ENCODE measurements at places on chromosomes 6 and 20.

DNA sequence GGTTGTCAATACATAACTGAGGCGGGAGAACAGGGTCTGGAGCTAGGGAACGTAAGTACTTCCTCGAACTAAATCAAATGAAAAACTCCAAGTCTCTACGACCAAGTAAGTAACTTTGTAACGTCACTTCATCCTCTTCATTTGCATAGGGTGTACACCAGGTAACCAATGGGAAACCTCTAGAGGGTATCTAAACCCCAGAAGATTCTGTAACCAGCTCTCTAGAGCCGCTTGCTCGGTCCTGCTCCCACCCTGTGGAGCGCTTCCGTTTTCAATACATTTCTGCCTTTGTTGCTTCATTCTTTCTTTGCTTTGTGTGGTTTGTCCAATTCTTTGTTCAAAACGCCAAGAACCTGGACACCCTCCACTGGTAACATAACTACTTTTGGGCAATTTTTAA is 133.5 kb upstream of the TMEM170B start:
- DNase-seq = no peak

DNA sequence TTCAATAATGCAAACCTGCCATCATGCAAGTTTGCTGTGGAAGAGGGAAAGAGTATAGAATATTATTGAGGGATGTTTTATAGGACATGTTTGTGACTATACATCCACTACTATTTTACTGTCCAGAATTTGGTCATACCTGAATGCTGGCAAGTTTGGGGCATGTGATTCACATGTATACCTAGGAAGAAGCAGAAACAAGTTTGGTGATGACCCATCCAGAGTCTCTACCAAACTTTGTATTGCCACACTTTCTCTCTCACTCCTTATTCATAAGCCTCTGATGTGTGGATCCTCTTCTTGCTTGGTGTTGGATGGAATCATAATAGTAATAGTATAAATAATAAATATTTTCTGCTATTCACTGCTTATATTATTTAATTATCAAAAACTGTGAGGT is 108.5 kb upstream of the FLRT3 start:
- DNase-seq = no peak

GRCh38 chr6:134451529-134451928 is 133.6 kb upstream of the SGK1 start:
- no peak for DNase-seq

- no peak for DNase-seq
Observed at GRCh38 chr20:8601542-8601912, 467.4 kb upstream of the PLCB4 start.

DNA sequence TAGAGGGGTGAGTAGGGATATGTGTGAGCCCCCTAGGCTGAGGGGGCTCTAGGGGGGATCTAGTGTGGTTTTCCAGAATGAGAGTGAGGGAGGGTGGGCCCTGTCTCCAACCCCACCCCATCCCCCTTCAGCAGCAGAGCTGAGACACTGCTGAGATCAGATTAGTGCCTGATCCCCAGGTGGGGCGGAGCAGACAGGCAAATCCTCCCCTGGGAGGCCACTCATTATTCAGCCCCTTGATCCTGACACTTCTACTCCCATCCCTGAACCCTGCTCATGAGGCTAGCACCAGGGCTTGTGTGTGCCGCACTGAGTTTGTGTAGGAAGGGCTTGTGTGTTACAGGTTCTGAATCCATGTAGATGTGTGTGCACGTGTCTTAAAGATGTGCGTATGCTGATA is 42.5 kb downstream of the SPDEF start:
- no peak for DNase-seq

- DNase-seq = peak; percentile 97
Observed at GRCh38 chr20:50029697-50030461, 47.1 kb downstream of the SNAI1 start.

GRCh38 chr6:150142670-150143515 is at the start of gene PPP1R14C:
TSS of gene PPP1R14C (plus strand) at chr6:150143044. CDS start at chr6:150143193, 149 bp downstream.
- no peak for DNase-seq

GRCh38 chr6:103356531-103356930 is 1503.2 kb downstream of the HACE1 start:
- no peak for DNase-seq

- DNase-seq = peak; percentile 65
Observed at GRCh38 chr6:147204060-147204785, at the start of gene STXBP5. TSS of gene STXBP5 (plus strand) at chr6:147204417. CDS start at chr6:147204533, 116 bp downstream.

- no peak for DNase-seq
Observed at GRCh38 chr6:43729537-43729936, 40.5 kb upstream of the VEGFA start.

GRCh38 chr6:111921103-111921502 is 47.9 kb upstream of the FYN start:
- DNase-seq = no peak

DNA sequence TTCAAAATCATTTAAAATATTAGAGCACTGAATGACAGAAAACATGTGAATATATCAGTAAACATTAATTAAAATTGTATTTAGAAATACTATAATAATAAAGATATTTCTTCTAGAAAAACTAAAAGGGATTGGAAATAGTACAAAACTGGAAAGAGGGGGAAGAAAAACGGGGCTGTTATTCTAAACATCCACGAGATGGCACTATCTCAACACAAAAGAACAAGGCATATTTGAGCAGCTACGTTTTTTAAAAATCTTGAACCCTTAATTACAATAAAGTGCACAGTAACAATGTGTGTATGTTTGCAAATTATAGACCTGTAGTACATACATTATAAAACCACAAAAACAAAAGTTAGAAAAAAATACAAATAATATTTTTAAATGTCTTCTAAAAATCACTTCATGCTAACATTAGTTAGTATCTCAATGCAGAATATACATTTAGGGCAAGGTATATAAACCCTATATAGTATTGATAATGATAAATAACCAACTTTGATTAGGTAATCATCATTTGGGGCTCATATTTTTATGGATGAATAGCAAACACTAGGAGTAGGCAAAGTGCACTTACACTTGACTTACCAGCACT is 42.5 kb upstream of the PNISR start:
- peak; percentile 26 for DNase-seq

DNA sequence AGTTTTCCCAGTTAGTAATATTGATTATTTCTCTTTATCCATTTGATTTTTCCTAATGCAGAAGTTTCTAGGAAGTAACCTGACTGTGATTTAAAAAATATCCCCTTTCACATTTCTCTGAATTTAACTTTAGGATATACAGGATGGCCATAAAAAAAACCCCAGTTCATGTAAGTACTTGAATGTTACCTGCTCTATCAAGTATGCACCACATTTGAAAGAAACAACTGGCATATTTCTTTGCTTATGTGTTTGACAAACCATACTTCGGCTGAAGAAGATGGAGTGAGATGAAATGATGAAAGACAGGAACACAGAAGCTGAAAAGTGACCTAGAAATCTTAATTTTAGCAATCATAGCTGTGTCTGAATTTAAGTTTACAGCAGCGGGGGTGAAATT is 374.0 kb upstream of the NOX3 start:
- no peak for DNase-seq

DNA sequence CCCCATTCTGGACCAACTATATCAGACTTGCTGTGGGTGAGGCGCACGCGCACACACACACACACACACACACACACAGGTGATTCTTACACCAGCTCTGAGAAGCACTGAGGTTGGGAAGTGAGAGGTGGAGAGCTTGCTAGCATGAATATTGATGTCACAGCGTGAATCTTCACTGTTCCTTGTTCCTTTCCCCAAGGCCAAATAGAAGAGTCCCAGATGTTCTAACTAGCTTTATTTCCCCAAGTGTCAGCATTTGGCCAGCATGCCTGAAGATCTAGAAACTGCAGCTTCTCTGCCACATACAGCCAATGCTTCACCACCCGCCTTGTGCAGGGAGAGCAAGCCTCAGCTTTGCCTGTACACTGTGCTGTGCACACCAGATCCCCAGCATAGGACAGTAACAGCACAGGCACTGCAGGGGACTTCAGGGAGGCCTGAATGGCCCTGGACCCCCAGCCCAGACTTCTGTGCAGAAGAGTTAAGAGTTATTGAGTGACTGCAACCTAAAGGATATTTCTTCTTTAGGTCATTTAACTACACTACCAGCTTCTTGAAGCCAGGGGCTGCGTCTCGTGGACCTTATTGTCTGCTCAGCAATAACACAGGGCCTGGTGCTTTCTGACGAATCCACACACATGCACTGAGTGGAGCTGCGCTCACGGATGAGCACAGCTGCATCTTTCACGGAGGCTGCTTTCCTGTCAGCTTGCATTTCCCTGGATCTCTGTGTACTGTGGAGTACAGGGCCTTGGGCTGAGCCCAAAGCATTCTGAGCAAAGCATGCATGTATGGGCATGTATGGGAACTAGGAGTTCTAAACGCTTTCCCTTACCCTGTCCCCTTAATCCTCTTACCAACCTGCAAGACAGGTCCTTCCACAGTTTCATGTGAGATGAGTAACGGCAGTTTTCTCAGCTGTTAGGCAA is 13.9 kb upstream of the CD93 start:
- no peak for DNase-seq

DNA sequence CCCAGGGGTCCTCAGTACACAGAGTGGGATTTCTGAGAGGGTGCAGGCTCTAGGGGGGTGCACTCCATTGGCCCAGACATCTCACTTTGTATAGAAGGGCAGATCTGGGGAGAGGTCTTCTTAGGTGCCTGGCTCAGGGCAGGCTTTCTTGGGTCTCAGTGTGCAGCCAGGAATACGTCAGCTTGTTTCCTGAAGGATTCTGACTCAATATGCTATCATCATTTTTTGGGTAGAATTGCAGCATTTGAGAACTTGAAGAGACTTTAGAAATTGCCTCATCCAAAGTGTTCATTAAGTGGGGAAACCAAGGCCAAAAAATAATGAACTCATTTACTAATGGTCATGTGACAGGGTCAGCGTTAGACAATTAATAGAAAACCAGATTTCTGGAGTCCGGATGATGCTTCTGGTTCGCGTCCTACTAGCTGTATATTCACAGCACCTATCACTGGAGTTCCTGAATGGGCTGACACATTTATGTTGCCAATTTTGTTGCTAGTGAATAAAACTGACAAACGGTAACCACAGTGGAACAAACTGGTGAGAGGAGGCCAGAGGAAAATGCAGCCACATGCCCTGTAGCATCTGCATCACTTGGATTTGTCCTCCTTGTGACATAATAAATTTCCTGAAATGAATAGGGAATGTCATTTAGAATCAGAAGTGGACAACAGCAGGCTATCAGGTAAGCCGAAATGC is 238.9 kb downstream of the TBC1D7 start:
- no peak for DNase-seq

DNA sequence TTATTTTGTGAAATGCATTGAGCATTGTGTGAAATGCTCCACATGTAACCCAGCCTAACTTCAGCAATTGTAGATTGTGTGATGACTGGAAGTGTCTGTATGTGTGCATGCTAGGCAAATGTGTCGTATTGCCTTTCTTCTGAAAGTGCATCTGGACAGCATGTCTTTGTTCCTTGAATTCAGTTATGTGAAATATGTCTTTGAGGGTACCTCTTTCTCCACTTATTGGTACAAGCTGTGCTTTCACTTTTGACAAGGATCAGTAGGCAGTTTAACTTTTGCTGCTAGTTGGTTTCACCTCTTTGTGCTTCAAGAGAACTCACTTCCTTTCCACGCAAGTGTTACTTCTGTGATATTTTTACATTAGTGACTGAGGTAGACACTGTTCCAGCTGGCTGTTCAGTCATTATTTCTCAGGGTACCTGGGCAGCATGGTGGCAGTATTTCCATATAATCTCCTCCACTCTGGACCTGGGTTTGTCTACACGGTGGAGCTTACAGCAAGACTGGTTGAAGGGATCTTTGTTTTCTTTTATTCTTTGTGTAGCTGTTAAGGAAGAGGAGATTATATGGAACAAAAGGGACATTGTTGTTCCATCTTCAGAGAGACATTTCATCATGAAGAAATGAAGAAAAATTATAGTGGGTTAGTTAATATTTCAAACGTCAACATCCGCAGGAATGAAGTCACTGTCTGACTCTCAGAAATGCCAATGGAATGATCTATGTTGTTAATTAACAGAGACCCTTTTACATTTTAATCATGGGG is 175.4 kb downstream of the UTRN start:
- DNase-seq = no peak

GRCh38 chr6:165321150-165321549 is 11.7 kb upstream of the C6orf118 start:
- DNase-seq = no peak

DNA sequence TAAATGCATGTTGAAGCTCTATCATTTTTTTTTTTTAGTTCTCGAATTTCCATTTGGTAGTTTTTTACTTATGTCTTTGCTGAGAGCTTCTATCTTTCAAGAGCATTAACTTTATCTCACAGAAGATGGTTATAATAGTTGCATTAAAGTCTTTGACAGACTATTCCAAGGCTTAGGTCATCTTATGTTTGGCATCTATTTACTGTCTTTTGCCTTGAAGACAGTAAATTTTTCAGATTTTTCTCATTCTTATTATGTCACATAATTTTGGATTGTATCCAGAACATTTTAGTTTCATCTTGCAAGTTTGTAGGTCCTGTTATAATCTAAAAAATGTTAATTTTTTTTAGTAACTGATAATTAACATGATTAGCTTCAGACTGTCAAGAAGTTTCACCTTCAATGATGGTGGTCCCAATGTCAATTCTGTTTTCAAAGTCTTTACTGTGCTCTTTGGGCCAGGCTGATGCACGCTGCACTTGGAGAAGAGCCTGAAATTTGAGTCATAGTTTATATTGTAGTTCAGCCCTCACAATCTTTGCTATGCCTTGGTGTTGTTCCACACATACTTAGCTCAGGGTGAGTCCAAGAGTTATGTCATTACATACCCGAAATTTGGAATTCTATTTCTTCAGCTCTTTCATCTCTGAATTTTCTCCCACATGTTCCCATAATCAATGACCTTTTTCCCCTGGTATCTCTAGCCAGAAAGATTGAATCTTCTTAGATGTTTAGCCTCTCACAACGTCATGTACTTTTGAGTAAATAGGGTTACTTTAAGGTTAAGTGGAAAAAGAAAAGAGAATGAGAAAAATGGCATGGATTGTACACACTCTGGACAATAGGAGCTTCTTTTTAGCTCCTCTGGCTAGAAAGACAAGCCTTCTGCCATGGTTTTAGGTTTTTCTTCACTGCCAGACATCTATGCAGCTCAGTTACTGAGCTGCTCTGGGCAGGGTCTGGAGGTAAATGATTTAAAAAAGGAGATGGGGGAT is 110.3 kb upstream of the BTBD3 start:
- no peak for DNase-seq

DNA sequence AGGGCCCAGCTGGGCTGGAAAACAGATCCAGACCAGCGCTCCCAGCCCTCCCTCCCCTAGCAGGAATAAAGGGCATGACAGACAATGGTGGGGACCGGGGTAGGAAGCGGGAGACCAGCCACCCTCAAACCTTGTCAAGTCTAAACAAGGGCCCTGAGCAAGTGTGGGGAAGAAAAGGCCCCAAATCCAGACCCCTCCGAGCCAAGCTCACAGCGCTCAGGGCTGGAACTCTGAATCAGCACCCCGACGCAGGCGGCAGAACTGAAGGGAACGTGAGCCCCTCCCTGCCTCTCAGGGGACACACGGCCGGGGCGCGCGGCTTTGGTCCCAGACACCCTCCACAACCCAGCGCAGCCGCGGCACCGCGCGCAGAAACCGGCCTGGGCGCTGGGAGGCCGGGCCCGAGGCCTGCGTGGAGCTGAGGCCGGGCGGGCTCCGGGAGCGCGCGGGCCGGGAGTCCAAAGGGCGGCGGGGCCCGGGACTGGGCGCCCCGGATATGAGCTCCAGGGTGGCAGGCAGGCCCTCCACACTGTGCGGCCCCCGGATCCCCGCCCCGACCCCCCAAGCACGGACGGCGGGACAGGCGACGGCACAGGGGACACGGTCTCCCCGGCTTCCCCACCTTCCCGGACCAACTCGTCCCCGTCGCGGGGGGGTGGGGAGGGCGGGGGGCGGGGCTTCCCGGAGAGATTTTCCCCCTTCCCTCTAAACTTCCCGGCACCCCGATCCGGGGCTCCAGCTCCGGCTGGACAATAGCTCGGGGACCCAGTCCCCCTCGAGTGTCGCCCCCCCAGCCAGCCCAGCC is 641 bp downstream of the TEAD3 start:
- DNase-seq = no peak
